ENCODE measurements at places on chromosomes 7 and 10.
A peak's percentile ranks its signal among the peaks of the same experiment; 100 is the strongest.

DNA sequence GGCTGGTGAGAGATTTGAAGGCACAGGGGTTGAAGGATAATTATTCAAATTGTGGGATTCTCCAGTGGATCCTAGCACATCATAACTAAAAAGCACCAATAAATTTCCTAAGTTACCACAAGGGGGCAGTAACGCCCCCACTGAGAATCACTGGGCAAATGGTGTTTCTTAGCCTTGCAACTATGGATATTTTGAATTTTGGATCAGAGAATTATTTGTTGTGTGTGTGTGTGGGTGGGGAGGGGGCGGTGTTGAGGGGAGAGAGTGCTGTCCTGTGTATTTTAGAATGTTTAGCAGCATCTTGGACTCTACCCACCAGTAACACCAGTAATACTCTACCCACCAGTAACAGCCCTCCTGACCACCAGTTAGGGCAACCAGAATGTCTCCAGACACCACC is 63.3 kb upstream of the PRKG1 start:
- DNase-seq, result no peak

DNA sequence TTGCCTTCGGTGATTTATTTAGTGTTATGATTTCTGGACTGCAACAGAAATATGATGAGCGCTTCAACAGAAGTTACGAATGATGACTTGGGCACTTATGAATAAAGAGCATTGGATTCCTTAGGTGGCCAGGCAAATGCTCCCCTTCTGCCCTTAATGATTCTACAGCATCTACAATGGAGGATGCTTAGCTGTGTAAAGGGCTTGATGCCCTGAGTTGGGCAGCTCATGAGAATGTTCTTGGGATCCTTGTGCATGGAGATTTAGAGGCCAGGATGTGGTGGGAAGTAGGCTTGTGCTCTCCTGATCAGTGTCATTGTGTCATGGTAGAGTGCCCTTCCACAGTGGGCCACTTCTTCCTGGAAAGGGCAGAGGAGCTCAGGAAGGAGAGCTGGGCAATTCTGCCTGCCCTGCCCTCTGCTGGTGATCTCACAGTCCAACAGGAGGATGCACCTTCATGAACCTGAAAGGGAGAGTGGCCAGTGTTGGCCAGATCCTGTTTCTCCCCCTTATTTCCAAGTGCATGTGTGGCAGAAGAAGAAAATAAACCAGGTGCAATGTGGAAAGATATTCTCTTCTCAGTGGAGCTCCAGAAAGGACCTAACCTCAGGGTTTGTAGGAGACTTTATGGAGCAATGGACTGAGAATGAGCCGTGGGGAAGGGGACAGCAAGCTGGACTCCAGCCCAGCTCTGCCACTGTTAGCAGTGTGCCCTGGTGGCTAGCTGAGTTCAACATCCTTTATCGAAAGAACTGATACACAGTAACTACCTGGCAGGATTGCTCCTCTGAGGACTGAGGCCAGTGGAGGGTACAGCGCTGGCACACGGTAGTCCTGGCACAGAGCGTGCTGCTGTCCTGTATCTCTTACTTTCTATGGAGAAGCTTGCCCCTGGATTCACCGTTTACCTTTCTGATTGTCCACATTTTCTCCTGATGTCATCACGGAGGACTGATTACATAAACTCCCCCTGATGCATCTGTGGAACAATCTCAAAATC is 182.9 kb downstream of the BMPER start:
- DNase-seq, result no peak

DNA sequence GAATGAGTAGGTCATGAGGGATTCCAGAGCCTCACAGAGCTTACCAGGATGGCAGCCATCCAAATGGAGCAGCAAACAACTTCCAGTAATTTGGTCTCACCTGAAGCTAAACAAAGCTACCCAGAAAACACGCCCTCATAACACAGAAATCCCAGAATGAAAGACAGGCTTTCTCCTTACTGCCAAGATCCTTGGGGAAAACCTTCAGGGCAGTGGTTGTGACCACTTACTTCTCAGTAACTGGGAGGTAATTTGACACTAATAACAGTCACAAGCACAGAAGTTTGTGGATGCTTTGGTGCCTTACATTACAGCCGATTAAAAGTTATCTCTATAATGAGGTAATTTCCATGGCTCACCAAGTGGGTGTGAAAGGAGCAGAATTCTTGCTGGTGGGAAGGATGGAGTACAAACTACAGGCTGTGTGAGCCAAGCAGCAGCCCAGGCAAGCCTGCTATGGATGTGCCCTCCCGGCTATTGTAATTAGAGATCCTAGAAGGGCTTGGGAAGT is 10.4 kb downstream of the WDR91 start:
- DNase-seq, result no peak

DNA sequence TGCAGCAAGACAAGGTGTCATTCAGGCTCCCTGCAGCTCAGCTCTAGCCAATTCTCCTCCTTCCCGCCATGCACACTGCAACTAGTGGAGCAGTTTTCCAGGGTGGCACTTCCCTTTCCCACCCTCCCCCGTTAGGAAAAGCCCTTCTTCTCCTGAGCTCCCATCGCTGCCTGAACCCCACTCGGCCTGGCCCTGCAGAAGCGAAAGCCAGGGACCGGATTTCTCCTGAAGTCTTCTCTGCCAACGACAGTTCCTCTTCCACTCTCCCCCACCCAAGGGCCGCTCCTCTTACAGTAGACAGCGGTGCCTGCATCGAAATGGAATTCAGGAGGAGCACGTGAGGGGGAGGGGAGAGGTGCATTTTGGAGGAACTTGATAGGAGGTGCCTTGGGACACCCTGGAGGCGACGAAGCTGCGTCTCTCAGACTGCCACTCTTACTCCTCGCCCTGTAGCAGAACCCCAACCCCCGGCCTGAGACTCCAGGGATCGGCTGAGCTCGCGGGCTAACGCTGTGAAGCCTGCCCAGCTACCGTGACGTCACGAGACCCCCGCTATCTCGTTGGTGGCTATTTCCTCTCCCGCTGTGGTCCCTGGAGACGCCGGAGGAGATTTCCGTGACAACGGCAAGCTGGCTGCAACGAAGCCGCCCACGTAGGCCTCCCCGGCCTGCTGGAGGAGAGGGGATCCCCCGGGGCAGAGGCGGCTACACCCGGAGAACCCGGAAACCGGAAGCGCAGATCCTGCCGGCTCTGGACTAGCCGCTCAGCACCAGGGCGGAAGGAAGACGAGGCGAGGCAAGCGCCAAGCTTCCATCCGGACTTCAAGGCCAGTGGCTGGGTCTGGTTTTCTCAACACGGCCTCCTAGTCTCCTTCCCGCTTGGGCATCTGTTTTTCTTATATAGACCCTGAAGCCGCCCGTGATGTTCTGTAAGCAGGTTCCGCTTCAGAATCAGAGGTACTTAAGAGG is 109.7 kb downstream of the RALA start:
- peak; percentile 84 for DNase-seq

DNA sequence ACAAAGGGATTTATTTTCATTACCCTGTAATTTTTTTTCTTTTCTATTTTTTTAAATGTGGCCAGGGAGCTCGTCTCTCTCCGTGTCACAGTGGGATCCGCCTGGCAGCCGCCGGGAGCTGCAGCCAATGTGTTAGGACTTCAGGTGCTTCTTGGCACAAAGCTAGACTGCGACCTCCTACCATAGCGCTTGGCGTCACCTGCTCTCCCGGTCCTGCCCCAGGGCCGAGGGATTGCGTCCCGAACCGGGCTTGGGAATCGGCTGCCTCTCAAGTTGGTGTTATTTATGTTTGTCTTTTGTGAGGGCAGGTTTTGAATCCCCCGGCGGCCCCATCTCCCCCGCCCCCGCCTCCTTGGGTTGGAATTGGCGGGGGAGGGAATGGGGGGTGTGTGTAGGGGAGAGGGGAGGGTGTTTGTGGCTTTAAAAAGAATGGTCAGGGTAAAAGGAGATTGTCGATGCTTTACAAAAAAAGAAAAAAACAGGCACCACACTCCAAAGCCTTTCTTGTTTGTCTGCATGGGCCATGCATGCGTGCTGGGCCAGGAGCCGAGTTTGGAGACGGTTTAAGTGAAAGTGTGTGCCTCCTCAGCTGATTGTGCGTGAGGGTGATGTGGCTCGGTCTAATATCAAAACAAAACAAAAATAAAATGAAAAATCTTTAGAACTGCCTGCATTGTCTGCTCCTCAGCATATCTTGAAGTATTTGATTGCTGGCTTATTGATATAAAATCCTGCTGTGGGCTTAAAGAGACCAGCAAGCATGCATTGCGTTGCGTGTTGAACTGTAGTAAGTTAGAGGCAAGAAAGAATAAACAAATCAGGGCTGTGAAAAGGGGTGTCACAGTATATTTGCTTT is 1.2 kb downstream of the PPP1R9A start:
- DNase-seq, result no peak

GRCh38 chr7:2913760-2914387 is 69.8 kb upstream of the GNA12 start:
- no peak for DNase-seq

GRCh38 chr10:16612115-16612980 is 90.7 kb upstream of the C1QL3 start:
- DNase-seq, result no peak

DNA sequence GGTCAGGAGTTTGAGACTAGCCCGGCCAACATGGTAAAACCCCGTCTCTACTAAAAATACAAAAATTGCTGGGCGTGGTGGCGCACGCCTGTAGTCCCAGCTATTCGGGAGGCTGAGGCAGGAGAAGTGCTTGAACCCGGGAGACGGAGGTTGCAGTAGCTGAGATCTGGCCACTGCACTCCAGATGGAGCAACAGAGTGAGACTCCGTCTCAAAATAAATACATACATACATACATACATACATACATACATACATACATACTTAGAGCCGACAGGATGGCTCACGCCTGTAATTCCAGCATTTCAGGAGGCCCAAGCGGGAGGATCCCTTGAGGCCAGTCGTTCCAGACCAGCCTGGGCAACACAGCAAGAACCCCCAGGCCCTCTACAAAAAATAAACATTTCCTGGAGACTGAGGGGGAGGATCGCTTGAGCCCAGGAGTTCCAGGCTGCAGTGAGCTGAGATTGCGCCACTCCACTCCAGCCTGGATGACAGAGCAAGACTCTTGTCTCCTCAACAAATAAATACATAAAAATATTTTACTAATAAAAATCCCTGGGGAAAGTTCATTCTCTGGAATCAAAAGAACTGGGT is 90.9 kb upstream of the TNRC18 start:
- DNase-seq, result no peak

- no peak for DNase-seq
Measured at GRCh38 chr7:47095946-47096345, 486.0 kb downstream of the TNS3 start.

DNA sequence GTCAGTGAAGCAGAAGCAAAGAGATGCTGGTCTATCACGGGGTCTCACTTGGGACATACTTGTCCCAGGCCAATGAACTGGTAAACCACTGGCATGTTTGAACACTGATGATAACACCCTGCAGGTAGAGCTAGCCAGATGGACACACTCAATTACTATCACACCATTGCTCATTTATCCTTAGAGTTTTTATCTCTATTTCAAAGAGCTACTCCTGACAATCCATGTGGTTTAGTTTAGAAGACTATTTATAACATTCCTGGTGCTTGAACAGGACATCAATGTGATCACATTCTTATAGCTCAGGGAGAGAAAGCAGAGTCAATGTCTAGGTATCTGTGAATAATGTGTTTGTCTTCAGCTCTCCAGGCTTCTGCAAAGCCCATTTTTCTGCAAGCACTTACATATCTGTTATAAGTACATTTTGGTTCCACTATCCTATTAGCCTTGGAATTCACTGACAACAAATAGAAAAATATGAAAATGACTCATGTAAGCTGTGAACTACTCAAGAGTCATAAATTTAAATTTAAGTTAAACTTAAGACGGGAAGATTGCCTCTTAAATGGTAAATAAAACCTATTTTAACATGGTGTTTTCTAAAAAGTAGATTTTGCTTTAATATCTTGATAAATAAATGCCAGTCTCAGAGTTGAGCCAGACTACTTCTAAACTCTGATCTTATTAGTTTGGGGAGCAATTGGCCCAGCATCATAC is 106.7 kb upstream of the MBL2 start:
- no peak for DNase-seq

- no peak for DNase-seq
Measured at GRCh38 chr7:28792858-28793257, 165.3 kb downstream of the TRIL start.

DNA sequence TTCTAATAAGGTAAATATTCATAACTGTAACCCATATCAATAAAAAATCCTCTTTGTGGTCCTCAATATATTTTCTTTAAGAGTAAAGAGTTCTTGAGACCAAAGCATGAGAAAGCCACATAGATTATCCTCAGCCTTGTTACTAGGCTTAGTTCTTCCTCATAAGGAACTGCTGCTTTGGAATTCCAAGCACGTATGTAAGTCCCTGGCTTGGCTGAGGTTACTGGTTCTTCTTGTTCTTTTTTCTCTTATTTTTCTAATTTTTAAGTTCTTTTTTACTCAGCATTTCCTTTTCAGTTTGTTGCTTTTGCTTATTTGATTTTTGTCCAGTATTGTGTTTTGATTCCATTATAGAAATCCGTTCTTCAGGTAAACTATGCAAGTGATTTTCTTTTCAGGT is 127.3 kb downstream of the MARCHF5 start:
- DNase-seq, result no peak

GRCh38 chr7:2971914-2972834 is 71.5 kb downstream of the CARD11 start:
- no peak for DNase-seq

DNA sequence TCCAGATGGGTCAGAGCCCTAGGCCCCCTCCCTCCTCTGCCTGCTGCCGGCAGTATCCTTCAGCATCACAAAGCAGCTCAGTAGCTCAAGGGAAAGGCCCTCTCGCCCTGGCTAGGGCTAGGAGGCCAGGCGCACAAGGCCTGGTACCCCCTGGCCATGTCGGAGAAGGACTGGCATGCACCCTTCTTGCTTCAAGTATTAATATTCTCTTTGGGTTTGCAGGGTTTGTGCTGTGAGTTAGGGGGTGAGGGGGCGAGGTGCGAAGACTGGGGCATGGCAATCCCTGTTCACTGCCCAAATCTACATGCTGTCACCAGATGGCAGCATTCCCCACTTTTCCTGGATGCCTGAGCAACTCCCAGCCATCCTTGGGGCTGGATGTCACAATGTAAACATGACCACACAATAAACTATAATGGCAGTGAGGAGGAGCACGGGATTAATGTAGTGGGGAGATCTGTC is 105.2 kb downstream of the NEURL1 start:
- peak; percentile 54 for DNase-seq

All from GM19239 (cell line).